Stimulated activated CD8-positive, alpha-beta memory T cell treated with anti-CD3 and anti-CD28 coated beads, Interleukin-15, amount 100 ng/mL, for 48 hours (primary cell): ENCODE measurements at places on chromosomes 3 and 15.

DNA sequence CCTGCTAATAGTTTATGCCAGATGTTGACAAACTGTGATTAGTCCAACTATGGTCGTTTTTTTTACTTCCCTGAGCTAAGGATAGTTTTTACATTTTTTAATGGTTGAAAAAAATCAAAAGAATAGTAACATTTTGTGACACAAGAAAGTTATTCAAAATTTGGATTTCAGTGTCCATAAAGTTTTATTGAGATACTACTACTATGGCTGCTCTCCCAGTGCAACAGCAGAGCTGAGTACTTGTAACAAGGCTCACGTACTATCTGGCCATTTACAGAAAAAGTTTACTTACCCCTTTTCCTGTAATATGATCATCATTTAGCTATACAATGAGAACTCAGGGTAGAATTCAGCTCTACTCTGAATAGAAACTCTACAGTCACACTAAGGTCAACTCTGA is 11.5 kb upstream of the TMEM62 start:
- DNase-seq: no peak

- DNase-seq: no peak
Measured at GRCh38 chr3:79170021-79170420, 597.8 kb downstream of the ROBO1 start.

DNA sequence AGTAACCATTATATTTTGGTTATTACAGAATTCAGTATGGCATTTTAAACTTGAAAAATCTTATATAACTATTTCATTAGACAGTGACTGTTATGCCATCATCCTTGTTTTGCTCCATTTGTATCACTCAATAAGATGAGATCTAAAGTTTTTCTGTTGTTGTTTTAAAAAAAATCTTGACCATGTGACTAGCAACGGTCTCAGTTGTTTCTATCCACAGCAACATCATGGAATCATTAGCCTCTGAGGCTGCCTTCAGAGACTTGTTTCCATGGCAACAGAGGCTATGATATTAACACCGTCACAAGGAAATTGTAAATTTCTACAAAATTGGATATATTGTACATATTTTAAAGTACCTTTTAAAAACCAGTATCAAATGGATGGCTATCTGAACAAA is 129.8 kb downstream of the DLG1 start:
- DNase-seq: no peak

GRCh38 chr15:27070841-27071240 is 99.9 kb downstream of the GABRG3 start:
- no peak for DNase-seq

DNA sequence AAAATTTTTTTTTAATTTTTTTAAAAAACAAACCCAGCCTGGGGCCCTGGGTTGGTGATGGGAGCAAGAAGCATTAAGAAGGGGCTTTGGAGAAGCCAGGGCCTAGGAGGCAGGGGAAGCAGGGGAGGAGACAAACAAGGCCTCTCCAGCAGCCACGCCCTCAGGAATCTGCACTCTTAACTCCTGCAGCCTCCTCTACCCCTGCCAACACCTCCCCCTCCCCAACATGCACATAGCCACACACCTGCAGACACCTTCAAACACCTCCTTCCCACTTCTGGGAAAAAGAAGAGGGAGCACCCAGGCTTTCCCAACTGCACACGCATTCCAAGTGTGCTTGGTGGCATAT is 2.7 kb upstream of the DCAF1 start:
- no peak for DNase-seq

DNA sequence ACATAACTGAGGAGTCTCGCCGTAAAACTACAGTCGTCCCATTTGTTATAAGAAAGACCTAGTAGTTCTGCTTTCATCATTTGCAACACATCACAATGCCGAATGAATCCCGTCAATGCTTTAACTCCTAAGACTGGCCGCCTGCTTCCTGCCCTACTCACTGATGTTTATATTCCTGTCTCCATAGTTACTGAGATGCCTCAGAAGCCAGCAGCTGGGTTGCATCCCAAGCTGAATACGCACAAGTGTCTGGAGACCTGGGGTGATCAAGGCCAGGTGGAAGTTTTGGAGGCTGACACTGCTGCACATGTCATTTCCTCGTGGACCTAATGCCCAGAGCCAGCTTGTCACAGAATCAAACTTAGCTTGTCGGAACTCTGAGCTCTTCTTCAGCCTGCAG is 95.2 kb upstream of the UBE2E1 start:
- DNase-seq: no peak

GRCh38 chr3:157479464-157480243 is 23.6 kb downstream of the VEPH1 start:
- no peak for DNase-seq

DNA sequence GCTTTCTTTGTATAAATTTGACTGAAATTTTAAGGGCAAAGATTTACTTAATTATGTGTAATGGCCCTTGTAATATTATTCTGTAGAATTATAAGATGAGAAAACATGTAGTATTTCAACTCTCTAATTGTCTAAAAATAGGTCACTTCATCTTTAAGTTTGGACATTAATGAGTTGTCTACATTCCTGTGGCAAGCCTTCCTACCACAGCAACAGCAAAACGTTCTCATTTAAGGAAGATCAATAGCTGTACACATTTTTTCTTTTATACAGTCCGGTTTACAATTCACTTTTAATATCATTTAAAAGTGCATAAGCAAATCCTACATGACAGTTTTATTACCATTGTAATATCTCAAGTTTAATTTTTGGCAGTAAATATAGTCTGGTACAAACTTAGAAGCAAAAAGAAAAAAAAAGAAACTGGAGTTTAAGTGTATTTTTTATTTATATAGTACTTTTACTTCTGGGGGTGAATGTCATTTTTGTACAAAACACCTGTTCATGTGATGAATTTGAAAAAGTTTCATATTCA is 501.8 kb downstream of the ZPLD1 start:
- no peak for DNase-seq

- no peak for DNase-seq
Measured at GRCh38 chr3:144809380-144809779, 837.8 kb downstream of the DIPK2A start.

DNA sequence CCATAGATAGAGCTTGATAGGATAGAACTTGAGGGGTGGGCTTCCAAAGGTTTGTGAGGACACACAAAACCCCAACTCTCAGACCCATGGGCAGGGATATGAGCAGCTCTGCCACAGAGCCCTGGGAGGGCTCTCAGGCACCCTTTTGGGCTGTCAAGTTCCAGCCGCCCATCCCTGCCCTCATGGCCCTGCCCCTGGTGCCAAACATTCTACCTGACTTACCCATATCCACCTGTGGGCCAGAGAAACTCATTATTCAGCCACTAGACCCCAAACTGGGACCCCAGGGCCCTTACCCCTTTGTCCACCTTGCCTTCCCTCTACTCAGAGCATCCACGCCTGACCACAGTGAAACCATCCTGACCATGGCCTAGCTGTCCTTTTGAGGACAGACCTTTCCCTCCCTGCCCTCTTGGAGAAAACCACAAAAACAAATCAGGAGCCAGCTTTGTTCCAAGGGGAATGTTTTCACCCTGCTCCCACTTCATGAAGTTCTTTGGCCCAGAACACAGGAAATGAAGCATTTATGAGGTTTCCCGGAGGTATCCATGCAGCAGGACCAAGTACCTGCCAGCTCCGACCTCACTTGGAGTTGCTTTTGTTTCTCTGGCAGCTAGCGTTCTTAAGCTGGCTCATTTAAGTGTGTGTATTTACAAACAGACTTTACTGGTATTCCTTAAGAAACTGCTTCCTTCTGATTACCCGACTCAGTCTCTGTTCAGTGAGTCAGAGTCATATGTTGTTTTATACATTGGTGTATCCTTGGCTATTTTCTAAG is 34.2 kb upstream of the GALNT15 start:
- DNase-seq: no peak

DNA sequence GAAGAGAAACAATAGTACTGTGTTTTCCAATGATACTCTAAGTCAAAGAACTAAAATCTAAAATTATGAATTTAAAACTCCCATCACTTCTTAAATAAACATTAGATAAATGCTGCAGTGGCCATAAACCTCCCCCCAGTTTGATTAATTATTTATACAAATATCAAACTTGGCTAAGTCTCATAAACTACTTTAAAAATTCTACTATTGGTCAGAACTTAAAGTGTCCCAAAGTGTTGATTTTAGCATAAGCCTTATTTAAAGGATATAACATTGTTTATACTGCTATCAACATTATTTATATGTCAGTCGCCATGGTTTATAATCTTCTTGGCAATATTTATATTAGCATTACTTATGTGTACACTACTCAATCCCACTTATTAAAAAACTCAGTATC is 132.4 kb downstream of the SCAPER start:
- DNase-seq: no peak

DNA sequence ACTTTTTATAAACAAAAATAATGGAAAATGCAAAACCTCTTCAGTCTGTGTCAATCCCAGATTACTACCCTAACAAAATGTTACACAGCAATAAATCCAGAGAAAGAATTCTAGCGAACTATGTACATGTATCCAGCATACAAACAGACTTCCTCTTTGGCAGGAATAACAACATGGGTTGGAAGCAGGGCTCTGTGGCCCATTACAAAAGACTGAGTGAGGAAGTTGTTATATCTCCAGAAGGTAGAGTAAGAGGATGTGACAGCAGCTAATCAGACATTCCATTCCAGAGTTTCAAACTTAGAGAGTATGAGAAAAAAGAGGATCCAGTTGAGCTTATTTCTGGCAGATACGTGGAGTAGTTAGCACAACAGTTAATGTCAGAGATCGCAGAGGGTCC is 294.0 kb upstream of the PLSCR5 start:
- no peak for DNase-seq
